Right atrium auricular region (tissue), 2 donors: ENCODE measurements at places on chromosomes 5 and 9. TPM values are rescaled to one million over a fixed set of nuclear protein-coding genes. Genes with fewer than 3 reads are reported as not detected.

PIK3R1 gene
- 87.0 TPM for total RNA-seq

PCDHB10 gene
- 2.0 TPM for total RNA-seq

GGTA1 gene
- 11.6 TPM for total RNA-seq

SLC45A2 gene
- total RNA-seq: not detected

NELFB gene
- 38.0 TPM for total RNA-seq

FSD1L gene
- 1.7 TPM for total RNA-seq

SPINK5 gene
- 2.3 TPM for total RNA-seq

SHROOM1 gene
- total RNA-seq: 3.2 TPM

SPINK4 gene
- total RNA-seq: not detected

GLDC gene
- total RNA-seq: 0.39 TPM

DMRTA1 gene
- total RNA-seq: 0.43 TPM

BASP1 gene
- total RNA-seq: 18.4 TPM

ARID3C gene
- not detected for total RNA-seq

FGF1 gene
- total RNA-seq: 47.9 TPM

SPINK7 gene
- total RNA-seq: not detected

ENTPD8 gene
- total RNA-seq: not detected

TMEM232 gene
- total RNA-seq: 1.1 TPM

CCL21 gene
- total RNA-seq: 26.5 TPM

NAIP gene
- 8.8 TPM for total RNA-seq

ALDOB gene
- 0.85 TPM for total RNA-seq

TUSC1 gene
- total RNA-seq: 15.4 TPM

FKTN gene
- 4.9 TPM for total RNA-seq

NEUROG1 gene
- total RNA-seq: not detected

TMEM167A gene
- total RNA-seq: 50.1 TPM

TNC gene
- total RNA-seq: 7.4 TPM

SPATA31E1 gene
- total RNA-seq: not detected

AIF1L gene
- total RNA-seq: 27.3 TPM

CTSV gene
- total RNA-seq: not detected

GHR gene
- 10.9 TPM for total RNA-seq

ENTREP1 gene
- total RNA-seq: 16.2 TPM

DBH gene
- not detected for total RNA-seq

PCDHGC4 gene
- total RNA-seq: 1.7 TPM

IL5 gene
- not detected for total RNA-seq

SMC2 gene
- total RNA-seq: 14.5 TPM

CDKN2B gene
- total RNA-seq: 2.5 TPM

OGN gene
- total RNA-seq: 15.5 TPM

CARD9 gene
- 1.1 TPM for total RNA-seq

KCNV2 gene
- total RNA-seq: not detected

OBP2A gene
- not detected for total RNA-seq

SOHLH1 gene
- total RNA-seq: not detected

CRB2 gene
- total RNA-seq: 3.5 TPM
